CD4-positive, alpha-beta T cell treated with Interleukin-10 for 1 hour (primary cell): ENCODE measurements at places on chromosomes 12 and 14.

- DNase-seq, result no peak
Measured at GRCh38 chr12:27003421-27004381, 10.5 kb downstream of the TM7SF3 start.

DNA sequence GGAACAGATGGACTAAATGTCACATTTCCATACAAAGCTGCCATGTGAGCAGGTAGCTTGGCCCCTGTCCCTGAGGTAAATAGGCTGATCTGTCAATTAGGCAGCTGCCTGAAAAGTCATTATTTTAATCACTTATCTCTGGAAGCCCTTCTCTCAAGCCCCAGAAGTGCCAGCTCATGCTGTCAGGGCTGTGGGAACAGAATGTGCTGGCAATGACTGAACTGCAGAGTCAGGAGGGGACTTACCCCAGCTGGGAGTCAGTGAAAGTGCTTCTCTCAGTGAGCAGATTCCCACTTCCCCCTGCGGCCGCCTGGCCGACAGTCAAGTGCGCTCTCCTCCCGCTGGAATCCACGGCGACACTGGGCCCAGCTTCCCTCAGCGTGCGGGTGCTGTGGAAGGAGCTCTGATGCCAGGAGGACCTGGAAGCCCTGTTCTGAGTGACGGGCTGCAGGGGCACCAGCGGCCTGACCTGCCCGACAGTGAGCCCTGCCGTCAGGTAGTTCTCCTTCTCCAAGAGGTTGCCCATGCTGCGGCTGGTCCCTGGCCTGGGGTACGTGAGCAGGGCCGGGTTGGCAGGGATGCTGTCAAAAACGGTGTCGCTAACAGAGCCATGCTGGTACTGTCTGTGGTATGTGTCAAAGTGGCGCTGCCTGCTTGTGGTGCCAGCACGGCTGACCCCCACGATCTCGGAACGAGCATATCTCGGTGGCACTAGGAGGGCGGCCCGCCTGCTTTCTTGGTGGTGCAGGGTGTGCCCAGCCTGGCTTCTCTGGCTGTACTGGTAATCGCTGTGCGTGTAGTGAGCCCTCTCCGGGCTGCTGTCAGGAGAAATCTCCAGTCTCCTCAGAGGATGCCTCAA lies 18.7 kb downstream of the PKP2 start:
- no peak for DNase-seq

DNA sequence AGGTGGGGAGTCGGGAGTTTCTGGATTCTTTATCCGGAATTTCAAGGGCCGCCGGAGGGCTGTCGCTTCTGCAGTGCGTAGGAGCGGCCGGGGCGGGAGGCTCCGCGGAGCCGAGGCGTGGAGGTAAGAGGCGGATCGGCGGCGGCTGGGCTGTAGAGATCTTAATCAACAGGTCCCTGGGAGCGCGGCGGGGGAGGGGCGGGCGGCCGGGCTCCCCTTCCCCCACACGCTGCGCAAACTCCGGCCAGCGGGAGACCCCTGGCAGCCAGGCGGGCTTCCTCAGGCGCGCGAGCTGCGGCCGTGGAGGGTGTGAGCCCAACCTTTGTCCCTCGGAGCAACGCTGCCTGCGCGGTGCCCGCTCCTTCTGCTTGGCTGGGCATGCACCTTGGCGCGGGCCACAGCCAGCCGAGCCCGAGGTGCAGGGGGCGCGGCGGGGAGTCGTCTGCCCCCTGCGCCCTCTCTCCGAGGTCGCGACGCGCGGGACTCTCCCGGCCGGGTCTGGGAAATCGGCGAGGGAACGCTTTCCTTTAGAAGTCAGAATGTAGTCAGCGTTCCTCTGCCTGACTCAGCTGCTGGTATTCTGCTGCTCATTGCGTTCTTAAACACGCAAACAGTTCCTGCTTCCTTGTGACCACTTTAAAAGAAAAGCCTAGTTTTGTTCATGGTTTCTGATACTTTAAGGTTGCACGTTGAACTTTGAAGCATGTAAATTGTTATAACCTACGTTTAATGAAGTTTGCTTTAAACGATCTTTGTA lies at the start of gene PALS1:
PALS1 (plus strand) TSS at position 25 of the 757 bp plus-strand sequence. CDS start 37,736 bp downstream, outside the sequence.
- DNase-seq, result no peak

DNA sequence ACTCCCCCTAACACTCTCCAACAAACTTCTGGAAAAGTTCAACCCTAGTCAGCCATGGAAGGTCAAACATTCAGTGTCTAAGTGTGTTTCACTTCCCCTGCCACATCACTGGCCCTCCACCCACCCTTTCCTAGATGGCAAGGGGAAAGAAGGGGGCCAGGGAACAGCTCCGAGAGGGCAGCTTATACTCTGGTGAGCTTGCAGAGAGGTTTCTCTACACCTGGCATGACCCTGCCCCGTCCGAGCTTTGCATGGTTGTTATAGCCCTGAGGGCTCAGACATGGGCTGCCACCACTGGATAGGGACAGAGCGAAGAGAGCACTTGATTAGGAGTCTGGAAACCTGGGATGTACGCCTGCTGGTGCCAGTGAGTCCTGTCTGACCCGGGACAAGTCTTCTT lies 4.0 kb downstream of the ACVRL1 start:
- no peak for DNase-seq

GRCh38 chr12:90428881-90429280 lies 526.1 kb downstream of the CCER1 start:
- no peak for DNase-seq

DNA sequence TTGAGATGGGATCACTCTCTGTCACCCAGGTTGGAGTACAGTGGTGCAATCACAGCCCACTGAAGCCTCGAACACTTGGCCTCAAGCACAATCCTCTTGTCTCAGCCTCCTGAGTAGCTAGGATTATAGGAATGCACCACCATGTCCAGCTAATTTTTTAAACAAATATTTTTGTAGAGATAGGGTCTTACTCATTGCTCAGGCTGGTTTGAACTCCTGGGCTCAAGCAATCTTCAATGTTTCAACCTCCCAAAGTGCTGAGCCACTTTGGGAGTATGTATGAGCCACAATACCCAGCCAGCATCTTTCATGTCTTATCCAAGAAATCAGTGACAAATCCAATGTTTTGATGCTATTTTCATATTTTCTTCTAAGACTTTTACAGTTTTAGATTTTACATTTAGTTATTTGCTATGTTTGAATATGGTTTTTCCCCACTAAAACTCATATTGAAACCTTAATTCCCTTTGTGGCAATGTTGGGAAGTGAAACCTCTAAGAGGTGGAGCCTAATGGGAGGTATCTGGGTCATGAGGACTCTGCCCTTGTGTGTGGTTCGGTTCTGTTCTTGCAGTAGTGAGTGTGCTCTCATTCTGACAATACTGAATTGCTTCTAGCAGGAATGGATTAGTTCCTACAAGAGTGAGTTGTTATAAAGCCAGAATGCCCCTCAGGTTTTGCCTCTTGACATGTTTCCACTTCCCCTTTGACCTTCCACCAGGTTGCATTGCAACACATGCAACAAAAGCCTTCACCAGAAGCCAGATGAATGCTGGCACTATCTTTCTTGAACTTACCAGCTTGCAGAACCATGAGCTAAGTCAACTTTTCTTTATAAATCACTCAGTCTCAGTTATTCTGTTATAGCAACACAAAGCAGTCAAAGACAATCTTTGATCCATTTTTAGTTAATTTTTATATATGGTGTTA lies 80.8 kb upstream of the AMIGO2 start:
- DNase-seq, result no peak

DNA sequence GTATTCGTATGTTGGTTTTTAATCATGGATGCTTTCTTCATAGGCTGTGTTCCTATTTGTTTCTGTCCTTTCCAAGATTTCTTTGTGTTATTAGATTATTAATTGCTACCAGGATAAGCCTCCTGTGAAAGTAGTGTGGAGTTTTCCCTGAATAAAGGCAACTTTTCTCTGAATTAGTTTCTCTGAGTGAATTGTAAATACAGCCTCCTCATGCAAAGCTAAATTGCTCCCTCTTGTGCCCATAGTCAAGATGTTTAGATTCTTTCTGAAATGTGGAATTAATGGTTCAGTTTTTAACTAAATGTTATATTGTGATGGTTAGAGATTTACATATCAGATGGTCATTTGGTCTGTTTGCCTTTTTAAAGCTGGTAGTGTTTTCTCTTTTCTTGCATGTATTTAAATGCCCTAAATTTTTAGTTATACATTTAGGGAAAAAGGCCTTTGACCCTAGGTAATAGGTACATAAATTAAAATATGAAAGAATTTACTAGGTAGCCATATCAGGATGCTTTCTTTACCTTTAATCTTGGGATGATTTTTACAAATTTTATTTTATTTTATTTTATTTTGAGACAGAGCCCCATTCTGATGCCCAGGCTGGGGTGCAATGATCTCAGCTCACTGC lies 8.9 kb downstream of the APAF1 start:
- peak; percentile 65 for DNase-seq

DNA sequence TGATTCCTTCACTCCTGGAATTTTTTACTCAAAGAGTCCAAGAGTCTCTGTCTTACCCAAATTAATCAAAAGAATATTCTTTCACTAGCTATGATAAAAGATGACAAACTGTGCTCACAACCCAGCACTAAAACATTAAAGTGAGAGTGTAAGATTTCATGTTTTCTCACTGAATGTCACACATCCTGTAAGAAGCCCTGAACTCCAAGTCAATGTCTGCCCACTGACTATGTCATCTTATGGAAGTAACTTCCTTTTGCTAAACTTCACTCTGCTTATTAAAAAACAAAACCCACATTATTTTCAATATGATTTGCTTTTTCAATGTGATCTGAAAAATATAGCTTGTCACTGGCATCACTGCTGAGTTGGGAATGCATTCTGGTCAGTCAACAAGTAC lies 15.6 kb downstream of the SPRING1 start:
- DNase-seq, result no peak

DNA sequence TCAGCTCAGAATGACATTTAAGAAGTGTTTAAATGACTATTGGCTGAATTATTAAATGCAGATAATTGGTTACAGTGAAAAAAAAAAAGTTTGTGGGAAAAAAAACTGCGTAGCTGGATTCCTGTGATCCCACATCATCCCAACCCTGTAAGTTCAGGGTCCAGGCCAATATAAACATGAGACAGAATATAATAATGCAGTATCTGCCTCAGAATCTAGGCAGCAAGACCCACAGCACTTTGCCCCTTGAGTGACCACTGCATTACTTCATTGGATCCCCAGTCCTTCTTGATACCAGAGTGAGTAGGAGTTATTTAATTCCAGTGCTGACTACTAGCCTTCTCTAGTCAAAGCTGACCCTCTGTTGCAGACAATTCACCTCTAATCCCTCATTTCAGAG lies 272.6 kb downstream of the CCER1 start:
- no peak for DNase-seq
